ENCODE measurements at places on chromosomes 5 and 9.

GRCh38 chr9:70581214-70581954 is 166.9 kb upstream of the KLF9 start:
- peak; percentile 17 for DNase-seq

DNA sequence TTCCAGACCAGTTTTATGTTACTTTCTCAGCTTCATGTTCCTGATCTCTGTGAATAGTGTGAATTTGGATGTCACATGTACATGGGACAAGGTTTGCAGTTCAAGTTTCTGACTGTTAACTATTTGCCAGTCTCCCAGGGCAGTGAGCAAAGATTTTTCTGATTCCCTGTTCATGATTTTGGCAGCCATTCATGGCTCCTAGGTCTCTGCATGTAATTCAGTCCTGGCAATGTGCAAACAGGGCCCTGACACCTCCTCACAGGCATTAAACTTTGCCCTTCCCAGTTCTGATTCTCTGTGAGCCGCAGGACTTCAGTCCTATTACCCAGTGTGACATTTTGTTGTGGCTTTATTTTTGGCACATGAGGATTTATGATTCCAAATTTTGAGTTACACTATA is 349.7 kb downstream of the ARRDC3 start:
- no peak for DNase-seq

DNA sequence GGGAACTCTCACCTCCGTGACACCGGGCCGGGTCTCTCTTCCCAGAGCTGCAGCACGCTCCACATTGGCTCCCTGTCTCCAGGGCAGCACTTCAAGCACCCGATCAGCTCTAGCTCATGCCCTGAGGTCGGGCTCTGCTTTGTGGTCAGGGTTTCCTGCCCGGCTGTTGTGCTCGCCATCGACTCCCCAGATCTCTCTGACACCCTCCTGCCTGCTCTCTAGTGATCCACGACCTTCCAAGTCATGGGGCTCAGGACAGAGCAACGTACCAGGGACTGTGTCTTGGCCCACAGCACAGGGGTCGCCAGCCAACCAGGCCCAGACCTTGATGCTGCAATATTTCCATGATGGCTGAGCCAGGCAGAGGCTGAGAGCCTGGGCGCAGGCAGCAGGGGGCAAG is 45.1 kb downstream of the PRRT1B start:
- DNase-seq, result no peak

- DNase-seq, result no peak
Observed at GRCh38 chr9:125986966-125987365, 239.8 kb downstream of the PBX3 start.

- peak; percentile 25 for DNase-seq
Observed at GRCh38 chr5:146466521-146467349, 19.6 kb downstream of the TCERG1 start.

DNA sequence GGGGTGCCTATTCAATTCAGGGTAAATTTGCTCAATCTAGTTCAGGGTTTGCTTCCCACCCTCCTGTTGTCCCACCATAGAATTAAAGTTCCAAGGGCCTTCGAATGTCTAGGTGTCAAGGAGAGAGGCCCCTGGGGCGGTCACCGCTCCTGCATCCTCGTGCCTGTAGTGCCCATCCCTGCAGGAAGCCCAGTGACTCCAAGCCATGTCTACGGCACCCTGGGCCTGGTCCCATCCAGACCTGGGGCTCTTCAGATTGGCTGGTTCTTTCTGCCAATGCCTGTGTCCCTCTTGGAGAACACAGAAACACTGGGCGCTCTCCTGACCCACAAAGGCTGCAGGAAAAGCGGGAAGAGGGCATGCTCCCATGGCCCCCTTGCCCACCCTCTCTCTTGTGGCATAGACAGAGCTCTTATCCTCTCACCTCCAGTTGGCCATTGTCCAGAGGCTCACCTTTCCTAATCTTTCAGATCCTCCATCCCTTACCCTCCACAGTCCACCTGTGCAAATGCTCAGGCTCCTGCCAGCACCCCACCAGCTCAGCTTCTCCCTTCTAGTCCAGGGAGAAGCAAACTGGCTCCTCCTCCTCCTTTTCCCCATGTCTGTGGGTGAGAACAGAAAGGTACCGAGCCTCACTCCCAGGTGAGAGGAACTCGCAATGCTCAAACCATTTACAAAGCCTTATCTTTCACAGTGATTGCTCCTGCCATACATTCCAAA is 253.0 kb upstream of the IRX2 start:
- no peak for DNase-seq

DNA sequence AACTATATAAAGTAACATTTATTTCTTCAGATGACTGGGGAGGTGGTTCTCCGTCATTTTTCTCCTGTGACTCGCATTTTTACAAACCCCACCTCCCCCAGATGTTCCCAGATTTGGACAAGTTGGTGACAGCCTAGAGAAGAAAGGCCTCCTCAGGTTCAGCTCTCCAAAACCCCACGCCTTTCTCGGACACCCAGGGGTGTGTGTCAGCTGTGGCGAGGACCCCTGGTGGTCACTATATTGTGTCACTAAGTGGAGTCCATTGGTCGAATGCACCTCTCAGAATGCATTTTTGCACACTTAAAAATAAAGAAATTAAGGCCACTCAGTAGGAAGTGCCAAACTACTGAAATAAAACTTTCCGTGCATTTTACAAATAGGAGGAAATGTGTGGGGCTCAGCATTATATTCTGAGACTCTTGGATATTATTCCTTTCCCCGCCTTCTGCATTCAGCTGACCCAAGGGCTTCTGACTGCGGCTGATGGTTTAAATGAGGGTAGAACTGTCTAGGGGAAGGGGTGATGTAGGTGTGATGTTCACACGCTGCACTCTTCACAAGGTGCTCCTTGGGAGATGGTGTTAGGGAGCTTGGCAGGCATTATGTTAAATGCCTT is 47.6 kb downstream of the ACO1 start:
- DNase-seq, result peak; percentile 50

GRCh38 chr9:93132287-93132927 is 1.6 kb downstream of the NINJ1 start:
- no peak for DNase-seq

GRCh38 chr5:27381686-27382085 is 343.3 kb upstream of the CDH9 start:
- DNase-seq, result no peak

- no peak for DNase-seq
Observed at GRCh38 chr5:1413611-1414241, 31.5 kb downstream of the SLC6A3 start.

DNA sequence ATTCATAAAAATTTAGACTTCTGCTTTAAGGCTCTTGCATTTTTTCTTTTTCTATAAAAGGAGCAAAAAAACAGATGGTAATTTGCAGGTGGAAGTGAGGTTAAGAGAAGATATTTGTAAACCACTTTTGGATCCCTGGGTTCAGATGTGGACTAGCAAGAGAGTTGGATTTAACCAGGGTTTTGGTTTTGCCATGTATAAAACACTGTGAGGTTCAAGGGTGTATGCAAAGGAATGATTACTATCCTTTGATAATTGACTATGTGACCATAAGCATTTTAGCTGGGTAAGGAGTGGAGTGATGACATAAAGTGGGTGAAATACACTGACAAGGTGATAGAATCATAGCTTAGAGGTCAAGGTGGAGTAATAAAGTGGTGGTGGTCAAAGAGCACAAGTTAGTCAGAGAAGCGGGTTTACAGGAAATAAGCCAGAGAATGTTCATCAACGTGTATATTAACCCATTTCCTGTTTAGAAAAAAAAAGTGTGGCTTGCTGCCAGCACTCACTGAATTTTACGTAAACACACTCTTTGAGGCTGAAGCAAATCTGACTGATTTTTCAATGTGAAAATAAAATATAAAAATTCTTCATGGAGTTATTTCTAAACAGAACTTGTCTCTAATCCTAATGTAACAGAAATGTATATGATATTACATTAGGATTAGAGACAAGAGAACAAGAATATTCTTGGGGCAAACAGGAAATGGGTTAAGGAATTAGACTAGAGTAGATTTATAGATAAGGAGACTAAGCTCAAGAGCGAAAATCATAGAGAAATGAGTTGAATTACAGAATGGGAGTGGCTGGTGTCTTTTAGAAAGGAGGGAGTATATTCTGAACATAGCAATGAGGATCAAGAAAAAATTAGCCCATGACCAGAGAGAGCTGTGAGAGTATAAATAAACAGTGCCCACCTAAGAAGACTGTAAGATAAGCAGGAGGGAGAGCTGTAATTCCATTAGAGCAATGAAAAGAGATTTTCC is 74.5 kb downstream of the CDKN2A start:
- peak; percentile 41 for DNase-seq

GRCh38 chr5:158722940-158723339 is 376.8 kb downstream of the EBF1 start:
- no peak for DNase-seq

DNA sequence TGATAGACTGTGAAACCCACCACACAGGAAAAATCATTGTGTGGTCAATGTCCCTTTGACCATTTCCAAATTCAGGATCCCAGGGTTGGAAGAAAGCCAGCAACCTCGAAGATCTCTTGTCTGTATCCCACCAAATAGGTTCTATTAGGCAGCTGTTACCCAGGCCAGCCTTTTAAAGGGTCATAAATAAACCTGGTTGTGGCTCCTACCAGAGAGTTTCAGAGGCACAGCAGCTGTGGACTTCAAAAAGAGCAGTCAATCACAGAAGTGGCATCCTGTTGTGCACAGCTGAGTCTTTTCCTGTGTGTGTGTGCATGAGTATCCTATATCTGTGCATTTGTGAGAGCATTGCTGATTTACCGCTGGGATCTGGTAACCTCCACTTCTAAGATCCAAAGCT is 23.7 kb upstream of the OR2S2 start:
- no peak for DNase-seq

- DNase-seq, result peak; percentile 77
Observed at GRCh38 chr5:132883261-132883834, 9.9 kb downstream of the LEAP2 start.

GRCh38 chr5:150604894-150605440 is 35.5 kb upstream of the SYNPO start:
- no peak for DNase-seq

DNA sequence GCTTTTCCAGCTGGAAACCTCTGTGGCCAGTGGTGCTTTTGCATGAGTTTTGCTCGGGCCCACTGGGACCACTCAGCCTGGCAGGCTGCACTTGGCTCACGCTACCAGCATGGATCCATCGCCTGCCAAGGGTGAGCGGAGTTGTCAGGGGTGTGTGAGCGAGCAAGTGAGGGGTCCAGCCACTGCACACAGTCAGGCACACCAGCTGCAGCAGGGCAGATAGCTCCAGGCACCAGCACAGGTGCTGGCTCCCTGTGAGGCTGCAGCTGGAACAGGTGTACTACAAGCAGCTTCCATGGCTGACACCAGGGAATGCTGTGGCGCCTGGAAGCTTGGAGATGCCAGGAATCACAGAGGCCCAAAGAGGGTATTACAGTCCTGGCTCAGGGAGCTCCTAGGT is 391.2 kb upstream of the SGCD start:
- no peak for DNase-seq

GRCh38 chr9:19057033-19057432 is 7.8 kb downstream of the RRAGA start:
- no peak for DNase-seq

- no peak for DNase-seq
Observed at GRCh38 chr9:15786616-15787015, 233.8 kb downstream of the CCDC171 start.

DNA sequence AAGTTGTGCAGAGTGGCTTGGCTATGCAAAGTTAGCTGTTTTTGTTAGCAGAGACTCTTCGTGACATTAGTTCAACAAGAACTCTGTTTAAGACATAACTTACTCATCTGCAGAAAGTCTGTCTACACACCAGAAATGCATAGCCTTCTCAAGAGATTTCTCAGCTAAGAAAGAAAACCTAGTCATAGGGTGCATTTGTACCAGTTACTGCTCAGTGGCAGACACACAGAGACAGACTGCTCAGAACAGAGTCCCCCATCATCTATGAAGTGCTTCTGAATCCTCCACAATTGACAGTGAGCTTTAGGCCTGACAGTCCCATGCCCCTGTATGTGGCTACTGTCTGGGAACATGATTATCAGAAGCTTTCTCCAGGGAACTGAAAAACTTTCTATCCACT is 56.1 kb upstream of the IFNK start:
- DNase-seq, result no peak

DNA sequence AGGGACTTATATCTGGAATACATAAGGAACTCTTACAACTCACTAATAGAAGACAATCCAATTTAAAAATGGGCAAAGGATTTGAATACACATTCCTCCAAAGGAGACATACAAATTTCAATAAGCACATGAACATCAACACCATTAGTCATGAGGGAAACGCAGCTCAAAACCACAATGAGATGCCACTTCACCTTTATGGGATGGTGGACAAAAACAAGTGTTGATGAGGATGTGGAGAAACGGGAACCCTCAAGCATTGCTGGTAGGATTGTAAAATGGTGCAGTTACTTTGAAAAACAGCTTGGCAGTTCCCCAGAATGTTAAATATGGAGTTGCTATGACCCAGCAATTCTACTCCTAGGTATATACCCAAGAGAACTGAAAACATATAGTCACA is 72.7 kb upstream of the IER5L start:
- no peak for DNase-seq

- DNase-seq, result no peak
Observed at GRCh38 chr9:132757016-132757415, 86.8 kb downstream of the GTF3C4 start.

- DNase-seq, result peak; percentile 66
Observed at GRCh38 chr5:103119070-103119764, 721 bp downstream of the GIN1 start.

DNA sequence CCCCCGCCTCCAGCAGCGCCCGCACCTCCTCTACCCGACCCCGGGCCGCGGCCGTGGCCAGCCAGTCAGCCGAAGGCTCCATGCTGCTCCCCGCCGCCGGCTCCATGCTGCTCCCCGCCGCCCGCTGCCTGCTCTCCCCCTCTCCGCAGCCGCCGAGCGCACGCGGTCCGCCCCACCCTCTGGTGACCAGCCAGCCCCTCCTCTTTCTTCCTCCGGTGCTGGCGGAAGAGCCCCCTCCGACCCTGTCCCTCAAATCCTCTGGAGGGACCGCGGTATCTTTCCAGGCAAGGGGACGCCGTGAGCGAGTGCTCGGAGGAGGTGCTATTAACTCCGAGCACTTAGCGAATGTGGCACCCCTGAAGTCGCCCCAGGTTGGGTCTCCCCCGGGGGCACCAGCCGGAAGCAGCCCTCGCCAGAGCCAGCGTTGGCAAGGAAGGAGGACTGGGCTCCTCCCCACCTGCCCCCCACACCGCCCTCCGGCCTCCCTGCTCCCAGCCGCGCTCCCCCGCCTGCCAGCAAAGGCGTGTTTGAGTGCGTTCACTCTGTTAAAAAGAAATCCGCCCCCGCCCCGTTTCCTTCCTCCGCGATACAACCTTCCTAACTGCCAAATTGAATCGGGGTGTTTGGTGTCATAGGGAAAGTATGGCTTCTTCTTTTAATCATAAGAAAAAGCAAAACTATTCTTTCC is 19.3 kb downstream of the CDKN2A start:
- DNase-seq, result no peak

- DNase-seq, result no peak
Observed at GRCh38 chr9:108877524-108877923, 15.5 kb downstream of the ACTL7A start.

DNA sequence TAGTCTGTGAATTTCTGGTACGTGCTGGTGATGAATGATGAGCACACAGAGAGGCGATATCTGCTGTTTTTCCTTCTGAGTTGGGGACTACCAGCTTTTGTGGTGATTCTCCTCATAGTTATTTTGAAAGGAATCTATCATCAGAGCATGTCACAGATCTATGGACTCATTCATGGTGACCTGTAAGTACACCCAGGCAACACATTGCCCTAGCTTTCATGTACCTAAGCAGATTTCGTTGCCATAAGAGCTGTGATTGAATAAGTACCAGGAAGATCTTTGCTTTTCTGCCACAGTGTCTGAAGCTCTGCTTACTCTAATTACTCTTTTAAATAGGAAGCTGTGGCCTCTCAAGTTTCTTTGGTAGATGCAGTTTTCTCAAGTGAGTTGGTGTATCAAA is 397.8 kb downstream of the ARRDC3 start:
- DNase-seq, result no peak

GRCh38 chr9:78668148-78668832 is 371.4 kb downstream of the PSAT1 start:
- no peak for DNase-seq
